ENCODE measurements at places on chromosomes 11 and 22.

GRCh38 chr11:44446996-44447771, 118.3 kb upstream of the CD82 start:
- DNase-seq, result no peak

DNA sequence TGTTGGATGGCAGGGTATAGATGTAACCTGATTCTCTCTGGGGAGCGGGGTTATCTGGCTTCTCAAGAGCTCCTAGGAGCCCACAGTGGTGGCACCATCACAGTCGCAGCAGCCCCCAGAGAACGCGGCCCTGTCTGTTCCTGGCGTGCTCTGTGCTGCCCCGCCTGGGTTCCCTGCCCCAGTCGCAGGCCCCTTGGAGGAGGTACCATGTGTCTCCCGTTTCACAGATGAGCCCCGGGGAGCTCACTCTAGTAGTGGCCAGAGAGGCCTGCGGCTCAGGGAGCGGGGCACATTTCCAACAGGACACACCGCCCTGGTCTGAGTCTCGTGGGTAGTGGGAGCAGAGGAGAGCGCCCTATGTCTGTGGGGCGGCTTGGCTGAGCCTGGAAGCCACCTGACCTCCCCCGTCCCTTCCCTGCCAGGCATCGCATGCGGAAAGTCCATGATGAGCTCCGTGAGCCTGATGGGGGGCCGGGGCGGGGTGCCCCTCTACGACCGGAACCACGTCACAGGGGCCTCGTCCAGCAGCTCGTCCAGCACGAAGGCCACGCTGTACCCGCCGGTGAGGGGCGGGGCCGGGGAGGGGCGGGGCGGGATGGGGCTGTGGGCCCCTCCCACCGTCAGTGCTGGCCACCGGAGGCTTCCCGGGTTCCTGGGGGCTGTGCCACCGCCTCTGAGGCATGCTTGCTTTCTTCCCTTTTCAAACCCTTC, 21.0 kb upstream of the PPP6R3 start:
- no peak for DNase-seq

- no peak for DNase-seq
Observed at GRCh38 chr22:31738566-31738965, 11.4 kb downstream of the PRR14L start.

DNA sequence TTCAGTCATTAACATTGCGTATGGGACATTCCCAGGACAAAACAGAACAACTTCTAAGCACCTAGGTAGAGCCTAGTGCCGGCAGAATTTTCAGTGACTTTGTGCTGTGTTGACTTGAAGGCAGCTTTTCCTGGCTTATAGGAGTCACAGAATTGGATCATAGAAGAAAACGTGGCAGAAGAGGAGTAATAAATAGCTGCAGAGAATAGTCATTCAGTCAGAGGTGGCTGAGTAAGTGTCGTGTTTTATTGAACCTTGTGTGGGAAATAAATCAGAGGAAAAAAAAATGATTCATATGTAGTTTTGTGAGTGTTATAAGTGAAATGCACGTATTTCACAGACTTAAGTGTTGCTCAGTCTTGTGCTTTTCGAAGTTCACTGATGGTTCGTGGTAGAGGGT, 2.1 kb downstream of the BARX2 start:
- DNase-seq, result no peak

DNA sequence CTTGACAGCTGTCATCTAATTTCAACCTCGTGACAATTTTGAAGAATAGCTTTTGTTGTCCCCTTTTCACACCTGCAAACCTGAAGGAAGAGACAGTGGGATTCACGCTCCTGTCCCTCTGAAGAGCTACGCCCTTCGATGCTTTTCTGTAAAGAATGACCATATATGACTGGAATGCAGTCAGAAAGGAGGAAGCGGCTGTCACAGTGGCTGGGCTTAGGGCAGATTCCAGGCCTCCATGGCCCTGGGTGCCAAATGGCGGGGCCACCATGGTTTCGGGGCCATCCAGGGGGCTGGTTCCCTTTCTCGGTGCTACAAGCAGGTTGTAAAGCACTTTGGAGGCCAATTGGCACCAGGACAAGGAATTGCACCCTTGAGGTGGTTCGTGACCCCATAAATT, 22.2 kb upstream of the FGF19 start:
- DNase-seq, result no peak

DNA sequence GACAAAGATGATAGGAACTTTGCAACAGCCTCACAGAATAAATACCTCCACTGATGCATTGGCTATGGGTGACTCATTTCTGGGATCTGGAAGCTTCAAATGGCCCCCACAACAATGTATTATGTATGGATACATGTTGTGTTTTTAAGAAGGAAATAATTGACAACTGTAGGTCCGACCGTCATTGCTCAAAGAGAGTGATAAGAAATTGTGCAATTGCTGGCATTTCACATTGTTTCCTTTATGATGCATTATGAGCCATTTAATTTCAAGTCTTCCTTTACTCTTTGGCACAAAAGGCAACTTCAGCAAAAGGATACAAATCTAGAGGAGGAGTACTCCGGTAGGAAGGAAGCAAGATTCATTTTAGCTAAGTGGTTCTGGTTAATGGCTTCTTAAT, 2.0 kb downstream of the ANO3 start:
- DNase-seq, result no peak

GRCh38 chr11:90192869-90193582, 29.8 kb downstream of the CHORDC1 start:
- no peak for DNase-seq

GRCh38 chr11:92682952-92683351, 286.5 kb upstream of the MTNR1B start:
- no peak for DNase-seq

DNA sequence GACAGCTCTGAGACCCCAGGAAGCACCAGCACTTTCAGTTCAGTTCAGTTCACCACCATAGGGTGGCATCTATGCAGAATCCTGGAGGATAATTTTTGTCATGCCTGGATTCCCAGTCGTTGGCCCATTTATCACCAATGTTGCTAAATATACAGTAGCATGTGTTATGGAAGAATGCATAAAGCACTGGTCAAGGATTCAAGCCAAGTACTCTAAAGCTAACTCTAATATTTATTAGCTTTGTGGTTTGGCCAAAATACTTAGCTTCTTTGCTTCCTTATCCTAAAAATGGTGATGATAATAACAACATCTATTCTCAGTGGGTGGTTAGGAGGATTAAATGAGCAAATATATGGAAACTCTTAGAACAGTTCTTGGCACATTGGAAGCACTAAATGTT, 294.7 kb upstream of the ZC3H12C start:
- no peak for DNase-seq

DNA sequence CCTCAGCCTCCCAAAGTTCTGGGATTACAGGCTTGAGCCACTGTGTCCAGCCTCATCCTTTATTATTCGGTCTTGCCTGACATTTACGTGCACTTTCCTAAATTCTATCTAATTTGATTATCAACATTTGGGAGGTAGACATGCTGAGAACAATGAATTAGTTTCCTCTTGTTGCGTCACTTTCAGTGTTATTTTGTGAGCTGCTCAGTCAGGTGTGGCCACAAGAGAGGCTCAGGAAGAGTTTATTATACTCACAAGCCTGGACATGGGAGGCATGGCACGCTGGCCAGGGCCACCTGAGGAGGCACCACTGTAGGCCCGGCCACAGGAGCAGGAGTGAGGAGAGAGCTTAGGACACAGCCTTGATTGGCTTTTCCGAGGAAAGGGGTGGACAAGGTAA, 59.7 kb upstream of the RBFOX2 start:
- DNase-seq, result no peak

DNA sequence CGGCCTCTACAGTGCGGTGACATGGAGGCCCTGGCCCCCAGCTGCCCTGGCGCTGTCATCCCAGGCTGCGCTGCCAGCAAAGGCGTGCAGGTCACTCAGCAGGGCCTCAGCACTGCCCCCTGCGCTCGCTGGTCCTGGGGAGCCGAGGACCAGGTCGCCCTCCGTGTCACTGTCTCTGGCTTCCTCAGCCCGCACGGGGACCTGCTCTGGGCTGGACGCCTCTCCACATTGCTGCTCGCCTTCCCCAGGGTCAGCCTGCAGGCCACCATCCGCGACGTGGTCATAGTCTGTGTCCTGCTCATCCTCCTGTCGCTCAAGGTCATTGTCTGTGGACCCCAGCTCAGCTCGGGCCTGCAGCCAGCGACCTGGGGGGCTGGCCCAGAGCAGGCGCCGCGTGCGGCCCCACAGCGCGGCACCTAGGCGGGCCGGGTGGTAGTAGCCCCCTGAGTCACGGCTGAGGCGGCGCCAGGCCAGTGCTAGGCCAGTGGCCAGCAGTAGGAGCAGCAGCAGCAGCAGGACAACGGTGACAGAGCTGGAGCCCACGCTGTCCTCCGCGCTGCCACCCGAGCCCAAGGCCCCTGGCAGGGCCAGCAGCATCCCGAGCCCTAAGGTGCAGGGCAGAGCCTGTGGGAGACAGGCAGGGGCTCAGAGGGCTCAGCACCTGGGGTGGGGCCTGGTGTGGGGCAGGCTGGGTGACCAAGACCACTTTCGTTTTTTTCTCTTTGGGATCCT, 1.6 kb downstream of the PTPRCAP start:
- DNase-seq, result no peak

- DNase-seq, result no peak
Observed at GRCh38 chr11:22477312-22477711, 139.1 kb downstream of the SLC17A6 start.

DNA sequence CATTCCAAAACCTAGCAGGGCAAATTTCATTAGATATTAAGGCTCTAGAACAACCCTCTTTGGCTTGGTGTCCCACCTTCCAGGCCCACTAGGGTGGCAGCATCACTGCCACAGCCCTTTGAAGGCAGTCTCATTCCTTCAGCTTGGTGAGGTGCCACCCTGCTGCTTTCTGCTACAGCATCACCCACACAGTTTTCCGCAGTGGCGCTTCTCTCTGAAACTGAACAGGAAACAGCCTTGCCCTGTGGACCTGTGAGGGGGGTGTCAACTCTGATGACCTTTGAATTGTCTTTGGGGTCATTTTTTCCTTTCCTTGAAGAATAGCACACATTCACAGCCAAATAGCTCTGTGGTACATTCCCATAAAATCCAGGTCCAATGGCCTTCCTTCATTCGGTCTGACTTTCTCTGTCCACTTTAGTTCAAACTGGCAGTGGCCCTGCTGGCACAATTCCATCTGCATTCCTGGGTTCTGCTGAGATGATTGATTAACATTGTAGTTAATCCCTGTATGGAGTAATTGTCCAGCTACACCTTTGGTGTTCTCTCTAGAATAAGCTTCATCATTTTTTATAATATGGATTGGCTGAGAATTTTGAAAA, 251.9 kb upstream of the FAT3 start:
- DNase-seq, result no peak

- no peak for DNase-seq
Observed at GRCh38 chr22:19716041-19716828, 1.9 kb downstream of the SEPTIN5 start.

- DNase-seq, result no peak
Observed at GRCh38 chr11:121606354-121606753, 153.6 kb upstream of the SORL1-AS1 start.

DNA sequence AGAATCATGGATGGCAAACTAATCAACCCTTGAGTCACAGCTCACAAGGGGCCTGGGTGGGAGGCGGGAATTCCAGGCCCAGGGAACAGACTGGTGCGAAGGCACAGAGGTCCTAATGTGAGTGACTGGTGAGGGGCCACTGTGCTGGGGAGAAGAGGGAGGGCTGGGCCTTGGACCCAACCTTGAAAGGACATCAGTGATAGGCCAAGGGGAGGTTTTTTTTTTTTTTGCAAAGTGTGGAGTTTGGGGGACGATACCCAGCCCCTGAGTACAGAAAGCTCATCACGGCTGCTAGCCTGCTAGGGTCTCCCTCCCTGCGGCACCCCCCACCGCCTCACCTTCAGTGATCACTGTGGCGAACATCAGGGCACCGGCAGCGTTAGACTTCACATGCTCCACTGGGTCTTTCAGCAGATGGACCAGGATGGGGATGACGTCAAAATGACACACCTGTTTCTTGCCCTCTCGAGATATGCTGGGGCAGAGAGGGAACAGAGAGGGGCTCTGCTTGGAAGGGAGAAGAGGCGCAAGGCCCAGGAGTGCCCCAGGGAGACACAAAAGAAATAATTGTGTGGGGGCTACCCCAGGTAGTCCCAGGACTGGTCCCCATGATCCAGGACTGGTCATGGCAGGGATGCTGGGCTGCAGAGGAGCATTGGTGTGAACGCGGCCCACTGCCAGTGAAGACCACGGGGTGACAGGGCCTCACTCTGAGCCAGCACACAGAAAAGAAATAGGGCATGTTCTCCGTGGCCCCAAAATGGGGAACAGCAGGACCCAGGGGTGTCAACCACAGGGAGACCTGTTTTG, 8.6 kb upstream of the GNAZ start:
- no peak for DNase-seq

DNA sequence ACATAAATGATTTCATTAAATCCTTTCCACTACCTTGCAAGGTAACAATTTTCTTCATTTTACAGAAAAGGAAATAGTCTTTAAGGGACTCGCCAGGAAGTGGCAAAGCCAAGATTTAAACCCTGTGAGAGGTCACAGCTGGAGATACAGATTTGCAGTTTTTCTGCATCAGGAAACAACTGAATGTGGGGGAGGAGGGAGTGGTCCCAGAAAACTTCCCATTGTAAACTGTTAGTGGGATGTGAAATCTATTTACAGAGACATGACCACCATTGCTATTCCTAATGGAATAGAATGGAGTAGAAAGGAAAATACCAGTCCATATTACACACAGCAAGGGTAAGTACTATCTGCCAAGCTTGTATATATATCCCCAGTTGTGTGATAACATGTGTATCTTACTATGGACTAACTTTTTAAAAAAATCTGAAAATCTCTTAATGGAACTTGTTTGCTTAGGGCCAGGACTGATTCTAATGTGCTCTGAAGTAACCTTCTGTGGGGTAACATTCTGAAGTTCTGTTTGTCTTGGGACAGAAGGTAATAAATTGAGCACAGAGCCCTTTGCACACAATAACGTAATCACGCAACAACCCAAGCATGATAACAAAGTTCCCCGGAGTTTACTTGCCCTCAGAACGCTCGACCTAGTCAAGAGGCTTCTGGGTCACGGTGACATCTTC, 10.9 kb upstream of the TSKU start:
- no peak for DNase-seq

DNA sequence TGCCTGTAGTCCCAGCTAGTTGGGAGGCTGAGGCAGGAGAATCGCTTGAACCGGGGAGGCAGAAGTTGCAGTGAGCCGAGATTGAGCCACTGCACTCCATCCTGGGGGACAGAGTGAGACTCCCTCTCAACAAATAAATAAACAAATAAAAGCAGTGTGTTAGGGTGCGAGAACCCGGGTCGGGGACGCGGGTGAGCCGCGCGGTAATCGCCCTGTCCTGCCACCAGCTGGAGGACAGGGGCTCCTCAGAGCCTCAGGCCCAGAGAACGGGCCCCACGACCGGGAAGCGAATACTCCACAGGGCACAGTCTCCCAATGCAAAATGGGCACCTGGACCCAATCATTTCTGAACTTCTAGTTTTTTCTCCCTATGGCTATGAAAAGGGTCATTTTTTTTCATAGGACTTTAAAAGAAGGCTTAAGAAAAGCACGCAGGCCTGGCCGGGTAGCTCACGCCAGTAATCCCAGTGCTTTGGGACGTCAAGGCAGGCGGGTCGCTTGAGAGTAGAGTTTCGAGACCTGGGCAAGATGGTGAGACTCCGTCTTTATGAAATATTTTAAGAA, 744 bp upstream of the MCM5 start:
- DNase-seq, result no peak

All from GM18507 (cell line).